ENCODE measurements at places on chromosomes 11 and 22.

- DNase-seq, result no peak
These were observed 83.4 kb upstream of the SHISAL1 start for GRCh38 chr22:44396021-44396726.

DNA sequence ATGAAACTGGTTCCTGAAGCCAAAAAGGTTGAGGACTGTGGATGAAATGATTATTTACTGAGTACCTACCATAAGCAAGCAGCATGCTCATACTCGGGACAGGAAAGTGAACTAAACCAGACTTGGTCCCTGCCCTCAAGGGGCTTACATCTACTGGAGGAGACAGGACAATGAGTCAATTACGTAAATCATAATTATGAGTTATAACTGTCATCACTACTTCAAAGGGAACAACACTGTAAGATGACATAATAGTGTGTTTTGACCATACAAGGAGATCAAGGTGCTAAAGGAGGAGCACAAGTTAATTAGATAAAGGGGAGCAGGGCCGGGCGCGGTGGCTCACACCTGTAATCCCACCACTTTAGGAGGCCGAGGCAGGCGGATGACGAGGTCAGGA is 2.5 kb downstream of the FAM227A start:
- DNase-seq, result no peak

DNA sequence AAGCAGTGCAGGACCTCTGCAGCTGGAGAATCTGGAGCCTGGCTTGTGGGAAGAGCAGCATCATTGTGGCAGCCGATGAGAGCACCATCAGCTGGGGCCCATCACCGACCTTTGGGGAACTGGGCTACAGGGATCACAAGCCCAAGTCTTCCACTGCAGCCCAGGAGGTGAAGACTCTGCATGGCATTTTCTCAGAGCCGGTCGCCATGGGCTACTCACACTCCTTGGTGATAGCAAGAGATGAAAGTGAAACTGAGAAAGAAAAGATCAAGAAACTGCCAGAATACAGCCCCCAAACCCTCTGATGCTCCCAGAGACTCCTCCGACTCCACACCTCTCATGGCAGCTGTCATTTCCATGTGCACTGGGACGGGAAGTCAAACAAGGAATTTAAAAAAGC is 35.6 kb downstream of the ASRGL1 start:
- no peak for DNase-seq

GRCh38 chr11:41659985-41660384 is 200.5 kb upstream of the LRRC4C start:
- no peak for DNase-seq

DNA sequence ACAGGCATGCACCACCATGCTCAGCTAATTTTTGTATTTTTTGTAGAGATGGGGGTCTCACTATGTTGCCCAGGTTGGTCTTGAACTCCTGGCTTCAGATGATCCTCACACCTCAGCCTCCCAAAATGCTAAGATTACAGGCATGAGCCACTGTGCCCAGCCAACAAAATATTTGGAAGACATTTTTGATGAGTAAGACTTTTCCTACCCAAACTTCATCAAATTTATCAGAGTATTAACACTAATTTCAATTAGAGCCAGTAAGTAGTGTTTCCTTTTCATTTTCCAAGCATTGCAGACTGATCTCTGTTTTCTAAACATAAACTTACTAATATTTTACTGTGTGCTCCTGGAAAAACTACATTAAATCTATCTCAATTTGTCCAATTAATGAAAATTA is 1.4 kb upstream of the CRTAM start:
- no peak for DNase-seq

GRCh38 chr11:59553323-59553722 is 42.0 kb downstream of the OR4D9 start:
- no peak for DNase-seq

GRCh38 chr22:20159076-20159475 is 8.2 kb upstream of the CCDC188 start:
- DNase-seq, result no peak

All from T-helper 9 cell (primary cell).